HuH-7 (cell line): ENCODE measurements at places on chromosomes 7 and 10.

DNA sequence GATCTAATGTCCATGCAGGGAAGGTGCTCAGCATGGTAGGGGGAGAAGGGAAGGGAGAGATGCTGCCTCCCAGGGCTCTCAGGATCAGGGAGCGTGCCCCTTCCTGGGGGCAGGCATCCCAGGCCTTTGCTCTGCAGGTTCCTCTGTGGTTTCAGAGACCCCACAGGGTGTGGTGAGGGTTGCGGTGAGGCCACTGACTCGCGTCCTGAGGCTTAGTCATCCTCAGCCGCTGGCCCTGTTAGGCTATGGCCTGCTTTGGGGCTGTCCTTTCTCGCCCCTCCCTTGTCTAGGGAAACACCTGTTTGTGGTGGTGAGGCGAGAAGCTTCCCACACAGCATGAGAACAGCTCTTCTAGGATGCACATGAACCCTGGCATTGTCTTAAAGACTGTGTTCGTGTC, 558.3 kb upstream of the FOXK1 start:
- no peak for DNase-seq

DNA sequence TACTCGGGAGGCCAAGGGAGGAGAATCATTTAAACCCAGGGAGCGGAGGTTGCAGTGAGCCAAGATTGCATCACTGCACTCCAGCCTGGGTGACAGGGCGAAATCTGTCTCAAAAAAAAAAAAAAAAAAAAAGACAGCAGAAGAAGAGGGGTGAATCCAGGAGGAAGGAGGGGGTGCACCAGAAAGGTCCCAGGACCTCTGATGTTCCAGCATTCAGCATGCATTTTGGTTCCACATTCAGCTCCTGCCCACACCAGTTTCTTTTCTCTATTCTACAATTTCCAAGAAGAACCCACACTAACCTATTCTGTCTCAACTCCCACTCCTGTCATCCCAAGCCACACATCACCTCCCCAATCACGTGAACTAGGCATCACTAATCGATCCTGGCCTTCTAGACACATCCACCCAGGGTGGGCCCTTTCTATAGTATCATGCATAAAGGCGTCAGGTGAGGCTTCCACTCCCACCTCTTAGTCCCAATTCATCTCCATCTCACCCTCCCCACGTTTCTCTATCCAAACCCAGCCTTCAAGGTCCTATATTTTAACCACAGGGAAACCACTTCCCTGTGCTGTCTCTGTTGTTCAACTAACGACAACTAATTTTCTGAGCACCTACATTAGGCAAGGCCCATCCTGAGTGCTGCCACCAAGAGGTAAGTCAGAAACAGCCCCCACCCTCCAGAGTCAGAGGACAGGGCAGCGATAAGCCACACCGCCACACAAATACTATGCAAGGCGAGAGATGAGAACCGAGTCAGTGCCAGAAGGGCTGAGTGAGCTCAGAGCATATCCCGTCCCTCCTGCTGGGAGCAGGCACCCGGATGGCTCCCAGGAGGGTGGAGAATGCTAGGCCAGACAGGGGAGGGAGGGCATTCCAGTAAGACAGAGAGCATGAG, 2.2 kb downstream of the ANXA11 start:
- DNase-seq: no peak

GRCh38 chr7:66776800-66777442, 36.4 kb downstream of the RABGEF1 start:
- peak; percentile 17 for DNase-seq

- no peak for DNase-seq
These were observed 20.3 kb downstream of the GOT1 start for GRCh38 chr10:99410146-99410545.

DNA sequence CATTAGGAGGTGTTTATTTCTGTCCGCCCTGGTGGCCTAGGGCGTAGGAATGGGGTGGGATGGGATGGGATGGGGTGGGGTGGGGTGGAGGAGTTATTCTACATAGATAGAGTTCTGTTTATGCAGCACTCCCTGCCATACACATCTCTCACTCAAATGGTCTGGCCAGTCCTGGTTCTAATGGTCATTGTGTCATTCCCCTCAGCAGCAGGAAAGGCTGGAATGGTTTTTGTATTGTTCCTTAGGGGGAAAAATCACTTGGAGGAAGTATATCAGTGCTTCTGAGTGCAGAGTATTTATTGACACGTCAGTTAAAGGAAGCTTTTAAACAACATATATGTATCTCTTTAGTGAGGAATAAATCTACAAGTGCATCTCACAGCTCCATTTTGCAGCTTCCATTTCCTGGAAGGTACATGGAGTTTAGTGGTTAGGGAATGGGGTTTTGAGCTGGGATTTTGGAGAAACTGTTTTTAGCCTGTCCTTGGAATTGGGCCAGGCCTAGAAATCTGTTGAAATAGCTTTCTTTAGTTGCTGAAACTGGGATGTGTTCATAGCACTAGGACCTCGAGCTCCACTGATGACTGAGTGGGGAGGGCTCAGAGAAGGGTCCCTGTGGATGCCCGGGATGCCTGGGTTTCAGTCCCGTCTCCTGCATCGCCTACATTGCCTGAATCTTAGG, 8.3 kb downstream of the TSPAN14 start:
- no peak for DNase-seq

DNA sequence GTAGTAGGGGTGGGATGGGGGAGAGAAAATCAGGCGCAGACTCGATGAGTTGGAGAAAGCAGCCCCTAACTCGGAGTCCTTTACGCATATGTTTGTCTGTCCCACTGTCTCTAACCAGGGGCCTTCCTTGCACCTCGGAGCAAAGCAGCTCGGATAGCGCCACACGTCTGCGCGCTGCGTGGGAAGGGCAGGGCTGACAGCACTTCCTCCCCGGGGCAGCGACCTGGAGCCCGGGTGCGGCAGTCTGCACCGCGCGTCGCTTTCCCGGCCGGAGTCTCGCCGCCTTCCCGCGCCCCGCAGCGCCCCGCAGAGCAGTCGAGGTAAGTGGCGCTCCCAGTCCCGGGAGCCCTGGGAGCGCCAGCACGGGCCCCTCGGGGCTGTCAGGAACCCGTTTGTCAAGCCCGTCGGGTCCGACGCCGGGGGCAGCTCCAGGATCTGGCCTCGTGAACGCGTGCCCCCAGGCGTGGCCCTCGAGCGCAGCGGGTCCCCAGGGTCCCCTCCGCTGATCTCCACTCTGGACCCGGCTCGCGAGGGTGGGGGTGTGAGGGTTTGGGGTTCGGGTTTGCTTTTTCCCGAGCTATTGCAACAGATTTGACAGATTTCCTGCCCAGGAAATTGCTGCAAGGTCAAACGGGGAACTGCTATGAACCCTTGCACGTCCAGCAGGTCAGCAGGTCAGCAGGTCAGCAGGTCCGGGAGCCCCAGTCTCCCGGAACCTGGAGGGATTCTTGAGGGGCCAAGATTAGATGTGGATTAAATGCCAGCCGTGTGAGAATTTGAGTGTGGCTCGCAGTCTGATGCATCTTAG, 597 bp downstream of the APBB1IP start:
- no peak for DNase-seq

GRCh38 chr10:120456626-120457430, at the start of gene PLPP4:
Gene PLPP4, plus strand, starts transcription at chr10:120457227. Its CDS starts 79 bp downstream, at chr10:120457306.
- DNase-seq: no peak

DNA sequence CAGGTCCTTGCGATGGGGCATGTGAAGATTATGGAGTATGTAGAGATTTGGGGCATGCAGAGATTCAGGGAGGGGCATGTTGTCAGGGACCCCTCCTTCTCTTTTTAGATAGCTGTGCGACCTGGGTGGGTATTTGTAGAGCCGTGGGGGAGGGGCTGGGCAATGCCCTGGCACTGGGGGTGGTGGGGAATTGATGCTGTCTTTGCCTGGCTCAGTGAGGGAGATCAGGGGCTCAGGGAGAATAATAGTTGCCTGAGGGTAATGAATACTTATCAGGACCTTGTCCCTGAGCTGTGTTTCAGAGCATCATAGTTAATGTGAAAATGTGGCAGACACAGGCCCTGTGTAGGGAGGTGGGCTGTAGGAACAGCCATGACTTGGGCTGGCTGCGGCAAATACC, 3.5 kb downstream of the RAMP3 start:
- DNase-seq: no peak

GRCh38 chr7:151210087-151210854, at the start of gene H2BK1:
Gene H2BK1, minus strand, starts transcription at chr7:151210488. Its CDS starts 170 bp downstream, at chr7:151210318.
- DNase-seq: no peak

DNA sequence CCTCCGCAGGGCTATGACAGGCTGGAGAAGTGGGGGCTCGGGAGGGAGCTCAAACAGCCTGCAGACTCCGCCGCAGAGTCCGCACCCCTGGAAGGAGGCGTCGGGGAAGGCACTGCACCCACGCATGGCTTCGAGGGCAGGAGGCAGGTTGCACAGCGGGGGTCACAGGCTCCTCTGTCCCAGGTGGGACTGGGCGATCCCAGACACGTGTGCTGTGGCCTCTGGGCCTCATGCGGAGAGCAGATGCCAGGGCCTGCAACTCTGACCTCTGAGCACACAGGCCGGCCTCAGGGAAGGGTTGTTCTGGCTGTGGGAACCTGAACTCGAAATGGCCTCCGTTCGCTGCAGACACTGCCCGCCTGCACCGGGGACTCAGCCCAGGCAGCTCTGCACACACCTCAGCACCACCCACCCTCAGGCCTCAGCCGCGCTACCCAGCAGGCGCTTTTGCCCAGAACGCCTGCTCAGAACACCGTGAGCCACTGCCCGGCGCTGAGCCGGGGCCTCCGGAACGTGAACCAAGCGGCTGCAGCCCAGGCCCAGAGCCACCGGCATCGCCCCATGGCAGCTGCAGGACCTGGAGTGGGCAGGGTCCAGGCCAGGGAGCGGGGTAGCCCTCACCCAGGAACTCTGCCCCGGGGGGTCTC, 71.8 kb upstream of the ADGRA1 start:
- no peak for DNase-seq

DNA sequence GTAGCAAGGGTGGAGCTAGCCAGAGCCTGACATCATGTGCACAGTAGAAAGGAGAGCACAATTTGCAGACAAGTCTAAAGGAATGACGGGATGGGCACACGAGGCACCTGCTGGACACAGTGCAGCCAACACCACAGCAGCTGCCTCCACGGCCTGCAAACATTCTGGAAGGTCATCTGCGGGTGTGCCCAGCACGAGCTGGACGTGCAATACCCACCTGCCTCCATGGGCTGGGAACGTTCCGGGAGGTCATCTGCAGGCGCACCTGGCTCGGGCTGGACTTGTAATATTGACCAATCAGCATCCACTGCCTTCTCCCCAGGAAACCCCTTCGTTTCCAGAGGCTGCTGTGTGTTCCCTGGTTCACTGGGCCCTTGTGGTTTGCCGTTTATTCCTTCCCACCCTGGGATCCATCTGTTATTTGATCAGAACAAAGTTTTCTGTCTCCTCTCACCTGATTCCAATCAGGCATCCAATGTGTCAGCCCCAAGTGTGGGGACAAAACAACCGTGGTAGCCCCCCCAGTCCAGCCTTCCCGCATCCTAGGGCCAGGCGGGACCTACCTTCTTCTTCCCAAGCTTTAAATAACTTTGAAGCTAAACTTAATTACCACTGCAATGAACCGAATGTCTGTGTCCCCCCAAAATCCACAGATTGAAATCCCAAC, 243.4 kb upstream of the PPP2R2D start:
- DNase-seq: no peak

- no peak for DNase-seq
These were observed 126.1 kb downstream of the SVIL start for GRCh38 chr10:29508554-29509244.

DNA sequence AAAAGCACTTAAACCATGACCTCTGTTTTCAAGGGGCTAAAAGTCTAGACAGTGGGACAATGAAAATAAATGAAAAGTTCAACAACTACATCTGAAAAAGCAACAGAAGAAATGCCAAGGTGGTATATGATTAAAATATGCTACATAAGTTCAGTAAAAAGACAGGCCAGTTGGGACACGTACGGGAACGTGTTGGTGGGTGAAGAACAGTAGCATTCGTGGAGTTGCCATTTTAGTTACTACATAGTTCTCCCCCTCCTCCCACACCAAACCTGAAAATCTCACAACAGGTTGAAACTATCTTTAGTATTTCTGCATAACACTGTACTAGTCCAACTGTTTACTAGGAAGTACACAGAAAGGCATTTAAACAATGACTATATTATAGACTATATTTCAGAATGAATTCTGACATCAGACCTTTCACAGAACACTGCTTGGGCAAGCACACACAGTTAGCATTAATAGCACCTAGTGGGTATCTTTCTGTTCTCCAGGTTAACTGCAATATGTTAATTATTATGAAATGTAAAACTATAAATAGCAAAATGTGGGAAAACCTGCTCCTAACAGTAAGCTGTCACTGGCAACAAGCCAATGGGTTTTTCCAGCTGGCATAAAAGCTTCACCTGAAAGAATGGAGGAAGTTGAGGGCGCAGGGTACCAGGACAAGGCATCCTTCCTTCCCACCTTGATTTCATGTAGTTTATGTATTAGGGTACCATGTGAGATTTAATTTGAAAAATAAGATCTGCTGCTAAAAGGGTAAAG, 135.0 kb downstream of the STRA8 start:
- no peak for DNase-seq

DNA sequence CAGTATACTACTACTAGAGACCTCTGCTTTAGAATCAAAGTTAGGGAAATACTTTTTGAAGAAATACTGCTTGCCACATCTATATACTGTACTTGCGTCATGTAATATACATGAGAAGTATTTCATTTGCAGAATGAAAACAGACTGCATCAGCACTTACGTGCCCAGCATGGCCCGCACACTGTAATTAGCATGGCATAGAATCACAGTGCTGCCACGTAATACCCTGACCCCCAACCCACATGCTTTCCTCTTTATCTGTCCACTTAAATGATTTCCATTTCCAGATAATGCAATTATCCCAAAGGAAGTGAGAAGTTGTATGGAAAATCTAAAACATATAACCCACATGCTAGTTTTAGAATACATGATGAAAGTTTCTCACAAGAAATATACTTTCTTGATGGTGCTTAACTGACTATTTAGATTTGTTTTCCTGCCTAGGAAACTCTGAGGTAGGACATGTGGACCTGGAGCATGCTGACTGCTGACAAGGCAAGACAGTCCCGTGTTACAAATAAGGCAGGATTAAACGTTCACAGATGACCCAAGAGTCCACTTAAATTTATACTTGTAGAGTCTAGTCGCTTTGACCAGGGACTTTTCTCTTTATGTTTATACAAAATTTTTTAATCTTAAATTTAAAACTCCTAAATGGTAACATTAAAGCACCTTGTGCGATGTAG, 12.6 kb downstream of the USP6NL start:
- no peak for DNase-seq

GRCh38 chr10:49388161-49388560, 7.7 kb downstream of the DRGX start:
- no peak for DNase-seq

DNA sequence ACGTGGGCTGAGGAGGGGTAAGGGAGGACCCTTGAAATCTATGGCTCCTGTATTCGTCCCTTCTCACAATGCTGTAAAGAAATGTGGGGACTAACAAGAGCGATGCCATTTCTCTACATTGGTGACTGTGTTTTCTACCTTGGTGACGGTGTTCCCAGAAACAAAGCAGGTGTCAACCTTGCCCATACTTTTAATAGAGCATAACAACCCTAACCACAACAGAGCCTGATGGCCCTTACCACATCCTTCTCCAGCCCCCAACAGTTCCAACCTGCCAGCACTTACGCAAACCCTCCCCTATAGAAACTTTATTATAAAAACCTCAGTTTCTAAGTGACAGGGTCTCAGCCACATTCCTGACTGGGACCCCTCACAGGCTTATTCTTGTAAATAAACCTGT, 28.2 kb upstream of the ADCYAP1R1 start:
- no peak for DNase-seq
